Dorsolateral prefrontal cortex (tissue), 122 donors: ENCODE measurements at places on chromosomes 7 and 10. TPM values are rescaled to one million over a fixed set of nuclear protein-coding genes. Genes with fewer than 3 reads are reported as not detected.

DNA sequence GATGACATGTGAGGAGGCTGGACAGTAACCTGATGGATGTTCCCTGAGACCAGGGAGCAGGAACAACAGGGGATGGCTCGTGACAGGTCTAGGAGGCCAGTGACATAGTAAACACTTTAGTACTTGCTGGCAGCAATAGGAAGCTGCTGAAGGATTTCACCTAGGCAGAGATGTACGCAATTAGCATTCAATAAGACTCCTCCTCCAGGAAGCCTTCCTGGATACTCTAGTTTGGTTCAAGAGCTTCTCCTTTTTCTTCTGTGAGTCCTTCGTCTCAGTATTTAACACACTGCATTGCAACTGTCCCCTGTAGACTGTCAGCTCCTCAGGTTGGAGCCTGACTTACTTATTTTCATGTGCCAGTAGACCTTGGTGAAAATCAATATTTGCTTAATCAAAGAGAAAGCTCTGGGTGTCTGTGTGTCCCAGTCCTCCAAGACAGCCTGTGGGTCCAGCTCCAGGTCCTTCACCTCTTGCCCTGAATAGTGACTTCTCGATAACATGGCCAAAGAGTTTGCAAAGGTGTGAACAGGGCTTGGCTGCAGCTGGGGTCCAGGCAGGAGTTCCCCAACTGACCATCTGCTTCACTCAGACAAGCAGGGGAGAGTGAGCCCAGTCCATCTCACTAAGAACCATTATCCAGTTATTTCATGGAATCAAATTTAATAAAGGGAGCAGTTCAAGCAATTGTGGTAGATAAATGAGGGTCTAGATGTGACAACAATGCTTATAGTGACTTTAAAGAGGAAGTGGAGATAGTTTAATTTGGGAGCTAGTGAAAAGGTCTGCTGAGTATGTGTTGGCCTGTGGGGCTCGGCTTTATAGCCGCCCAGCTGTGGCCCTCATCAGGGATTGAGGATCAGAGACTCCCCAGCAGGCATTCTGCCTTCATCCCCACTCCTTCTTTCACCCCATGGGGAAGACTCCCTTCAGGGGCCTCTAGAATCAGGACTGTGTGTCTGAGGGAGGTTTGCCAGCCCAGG is 9.4 kb downstream of the TMEM273 start:
- DNase-seq = no peak

DNA sequence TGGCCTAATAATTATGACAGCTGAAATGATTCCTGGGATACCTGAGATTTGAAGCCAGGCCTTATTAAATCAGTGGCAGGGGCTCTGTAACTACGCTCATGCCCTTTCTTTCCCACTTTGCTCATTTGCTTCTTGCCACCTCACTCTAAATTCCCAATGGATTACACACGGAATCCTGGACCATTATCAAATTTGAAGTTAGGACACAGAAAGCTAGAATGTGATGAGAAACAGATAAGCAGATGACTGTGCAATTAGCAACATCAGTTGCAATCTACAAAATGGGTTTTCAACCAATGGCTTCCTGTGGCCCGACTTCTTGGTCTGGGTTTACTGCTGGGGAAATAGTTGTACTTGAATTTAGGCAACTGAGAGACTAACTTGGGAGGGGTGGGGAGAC is 374.3 kb downstream of the INHBA start:
- no peak for DNase-seq

GRCh38 chr10:34045571-34046190 is 711.2 kb upstream of the NRP1 start:
- DNase-seq = no peak

DNA sequence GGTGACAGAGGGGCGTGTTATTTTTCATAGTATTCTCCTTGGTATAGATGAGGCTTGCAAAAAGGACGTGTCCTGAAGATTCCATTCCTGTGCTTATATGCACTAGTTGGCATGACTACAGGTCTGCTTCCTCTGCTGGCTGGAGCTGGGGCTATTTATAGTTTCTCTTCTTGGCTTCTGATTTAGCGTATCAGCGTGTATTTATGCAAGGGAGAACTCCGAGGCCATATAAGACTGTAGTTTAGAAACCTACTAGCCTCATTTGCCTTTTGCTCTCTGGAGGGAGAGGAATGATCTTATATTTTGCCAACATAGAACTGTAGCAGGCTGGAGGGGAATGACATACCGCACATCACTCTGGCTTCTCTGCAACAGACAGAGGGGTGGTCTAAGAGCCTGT is 39.7 kb downstream of the CACNB2 start:
- DNase-seq = no peak

- DNase-seq = no peak
Observed at GRCh38 chr10:72242675-72243074, 26.6 kb upstream of the ASCC1 start.

- peak; percentile 23 for DNase-seq
Observed at GRCh38 chr7:30923774-30924413, 12.2 kb downstream of the AQP1 start.

- no peak for DNase-seq
Observed at GRCh38 chr7:34087892-34088891, 182.9 kb downstream of the BMPER start.

GRCh38 chr7:101243646-101244374 is 1.1 kb downstream of the FIS1 start:
- no peak for DNase-seq

GRCh38 chr7:105765846-105766245 is 110.6 kb downstream of the ATXN7L1 start:
- DNase-seq = no peak

GRCh38 chr10:114879093-114879492 is 57.5 kb downstream of the FHIP2A start:
- no peak for DNase-seq

DNA sequence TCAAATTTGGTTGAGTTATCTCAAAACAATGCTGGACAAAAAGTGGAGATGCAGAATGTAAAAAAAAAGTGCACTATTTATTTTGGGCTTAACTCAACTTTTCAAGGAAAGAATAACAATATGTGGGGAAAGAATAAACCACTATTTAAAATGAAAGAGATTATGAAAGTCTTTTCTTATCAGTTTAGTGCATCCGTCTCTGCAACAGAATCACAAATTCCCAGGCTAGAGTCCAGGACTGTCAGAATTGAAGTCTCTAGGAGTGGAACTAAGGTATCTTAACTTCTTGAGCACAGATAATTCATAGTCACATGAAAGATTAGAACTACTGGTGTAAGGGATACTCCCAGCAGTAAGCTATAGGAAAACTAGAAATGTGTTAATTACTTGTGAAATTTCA is 1200.3 kb upstream of the LRRN3 start:
- DNase-seq = no peak

DNA sequence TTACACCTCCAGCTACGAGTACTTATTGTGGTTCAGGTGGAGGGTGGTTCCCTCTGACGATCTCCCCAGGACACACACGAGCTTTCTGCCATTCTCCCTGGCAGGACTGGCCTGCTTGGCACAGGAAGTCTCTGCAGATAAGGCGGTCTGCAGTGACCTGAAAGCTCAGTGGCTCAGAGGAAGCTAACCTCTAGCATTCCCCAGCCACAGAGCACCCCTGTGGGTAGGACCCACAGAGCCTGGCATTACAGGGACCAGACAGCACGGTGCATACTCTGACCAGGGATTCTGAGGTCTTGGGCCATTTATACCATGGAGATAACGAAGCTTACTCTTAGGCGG is 1.9 kb upstream of the GPR146 start:
- DNase-seq = no peak

GRCh38 chr10:126397640-126398382 is 9.5 kb upstream of the ADAM12 start:
- DNase-seq = no peak

- no peak for DNase-seq
Observed at GRCh38 chr10:133461841-133462240, 8.1 kb downstream of the SCART1 start.

- no peak for DNase-seq
Observed at GRCh38 chr7:24851786-24852185, 94.5 kb upstream of the GSDME start.

DNA sequence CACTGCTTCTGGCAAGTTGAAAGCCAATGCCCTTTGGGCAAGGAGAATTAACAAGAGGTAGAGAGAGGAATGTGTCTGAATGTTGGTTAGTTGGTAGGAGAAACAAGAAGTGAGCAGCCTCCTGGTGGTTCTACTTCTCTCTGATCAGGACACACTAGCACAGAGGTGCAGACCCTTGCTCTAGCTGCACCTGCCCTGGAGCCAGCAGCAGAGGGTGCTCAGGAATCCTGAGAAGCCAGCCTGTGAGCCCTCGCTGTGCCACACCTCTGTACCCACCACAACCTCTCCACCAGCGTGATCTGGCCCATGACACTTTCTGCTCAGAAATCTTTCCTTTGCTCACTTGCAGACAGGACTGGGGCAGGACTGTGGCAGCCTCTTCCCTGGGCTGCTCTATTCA is 364.7 kb downstream of the RPS24 start:
- DNase-seq = no peak

GRCh38 chr10:28587970-28588290 is 55.0 kb downstream of the WAC start:
- no peak for DNase-seq

- DNase-seq = no peak
Observed at GRCh38 chr10:77408259-77408658, 229.3 kb downstream of the KCNMA1 start.

GRCh38 chr10:1413256-1413655 is 324.1 kb downstream of the ADARB2 start:
- DNase-seq = no peak

DNA sequence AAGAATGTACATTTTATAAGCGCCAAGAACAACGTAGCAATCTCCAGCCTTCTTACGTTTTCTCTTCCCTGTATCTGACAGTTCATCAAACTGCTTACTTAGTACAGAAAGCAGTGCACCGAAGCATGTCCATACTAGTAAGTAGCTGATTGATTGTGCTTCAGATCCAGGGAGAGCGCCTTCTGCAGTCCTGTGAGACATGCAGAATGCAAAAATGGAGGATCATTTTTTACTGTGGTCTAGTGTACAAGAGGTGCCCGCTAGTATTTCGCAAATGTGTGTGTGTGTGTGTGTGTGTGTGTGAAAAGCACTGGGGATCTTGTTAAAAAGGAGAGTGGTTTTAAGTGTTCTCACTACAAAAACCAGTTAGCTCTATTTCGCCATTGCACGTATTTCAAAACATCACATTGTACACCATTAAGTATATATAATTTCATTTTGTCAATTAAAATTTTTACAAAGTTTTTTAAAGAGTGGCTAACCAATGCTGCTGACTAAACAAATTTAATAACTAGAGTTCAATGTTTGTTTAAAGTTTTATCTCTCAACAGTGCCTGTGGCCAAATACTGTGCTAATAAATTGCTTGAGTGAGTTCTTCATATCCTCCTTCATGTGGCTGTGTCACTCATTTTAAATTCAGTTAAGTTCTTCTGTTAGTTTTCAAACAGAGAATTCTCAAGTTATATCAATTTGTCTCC is 99.6 kb downstream of the ZMYND11 start:
- no peak for DNase-seq

- no peak for DNase-seq
Observed at GRCh38 chr10:100303724-100304319, 17.3 kb upstream of the BLOC1S2 start.

GRCh38 chr10:47378606-47379444 is 5.3 kb downstream of the ZNF488 start:
- no peak for DNase-seq

- no peak for DNase-seq
Observed at GRCh38 chr10:81866753-81867152, 8.2 kb upstream of the NRG3 start.

DNA sequence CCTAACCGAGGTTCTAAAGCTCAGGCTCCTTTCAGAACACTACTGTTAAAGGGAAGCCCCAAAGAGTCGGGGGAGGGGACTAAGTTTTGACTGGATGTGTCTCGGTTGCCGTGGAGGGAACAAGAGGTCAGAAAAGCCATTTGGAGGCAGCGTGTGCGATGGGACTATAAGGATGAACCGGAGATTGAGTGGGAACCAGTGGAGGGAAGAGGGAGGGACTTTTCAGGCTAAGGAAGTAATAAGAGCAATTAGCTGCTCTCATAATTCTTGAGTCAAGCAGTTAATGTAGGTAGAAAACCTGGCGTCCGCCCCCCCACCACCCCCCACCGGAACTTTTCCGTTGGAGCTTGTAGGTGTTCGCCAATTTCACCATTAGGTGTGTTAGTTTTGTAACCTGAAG is 491 bp upstream of the AKAP9 start:
- DNase-seq = no peak

DNA sequence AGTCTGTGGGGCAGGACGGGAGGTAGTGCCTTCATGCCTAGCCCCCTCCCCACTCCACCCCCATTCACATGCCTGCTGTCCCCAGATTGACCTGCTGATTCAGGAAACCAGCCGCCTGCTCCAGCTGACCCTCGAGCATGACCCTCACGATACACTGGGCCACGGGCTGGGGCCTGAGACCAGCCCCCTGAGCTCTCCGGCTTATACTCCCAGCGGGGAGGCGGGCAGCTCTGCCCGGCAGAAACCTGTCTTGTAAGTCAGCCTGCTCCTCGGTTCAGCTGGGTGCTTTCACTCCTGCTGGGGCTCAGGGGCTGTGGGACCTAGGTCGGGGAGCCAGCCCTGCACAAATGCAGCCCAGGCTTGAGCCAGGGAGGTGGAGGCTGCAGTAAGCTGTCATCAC is 22.4 kb downstream of the LIMK1 start:
- DNase-seq = no peak

- no peak for DNase-seq
Observed at GRCh38 chr10:126857178-126857806, 47.9 kb upstream of the DOCK1 start.

DNA sequence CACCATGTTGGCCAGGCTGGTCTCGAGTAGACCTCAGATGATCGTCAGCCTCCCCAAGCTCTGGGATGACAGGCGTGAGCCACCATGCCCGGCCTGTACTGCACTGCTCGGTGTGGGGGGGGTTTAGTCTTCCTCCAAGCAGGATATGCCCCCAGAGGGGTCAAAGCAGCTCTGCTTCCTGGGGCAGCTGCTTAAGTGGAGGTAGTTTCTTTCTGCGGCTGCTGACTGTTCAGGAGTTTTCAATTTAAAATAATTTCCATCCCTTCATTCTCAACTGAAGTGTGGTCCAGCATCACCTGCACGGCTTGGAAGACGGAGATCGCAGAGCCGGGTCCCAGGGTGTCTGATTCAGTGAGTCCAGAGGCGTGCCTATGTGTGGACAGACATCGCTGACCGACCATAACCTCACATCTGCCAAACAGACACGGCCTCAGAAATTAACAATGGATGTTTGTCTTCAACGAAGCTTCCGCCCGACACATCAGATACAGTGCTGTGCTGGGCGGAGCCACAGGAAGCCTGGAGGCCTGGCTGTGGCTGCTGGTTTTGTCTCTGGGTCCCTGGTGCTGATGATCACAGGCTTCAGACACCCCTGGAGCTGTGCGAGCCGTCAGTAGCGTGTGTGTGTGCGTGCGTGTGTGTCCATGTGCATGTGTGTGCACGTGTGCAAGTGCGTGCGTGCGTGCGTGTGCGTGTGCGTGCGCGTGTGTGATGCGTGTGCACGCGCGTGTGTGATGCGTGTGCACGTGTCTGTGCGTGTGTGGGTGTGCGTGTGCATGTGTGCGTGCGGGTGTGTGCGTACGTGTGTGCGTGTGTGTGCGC is 226.5 kb upstream of the PITRM1 start:
- peak; percentile 63 for DNase-seq

GRCh38 chr7:151131592-151132293 is 35.8 kb downstream of the GBX1 start:
- DNase-seq = peak; percentile 83

CYP2C8 gene
- total RNA-seq = 8.2 TPM

PRF1 gene
- not detected for total RNA-seq

MRPS24 gene
- 69.0 TPM for total RNA-seq

CTNNA3 gene
- total RNA-seq = 129 TPM

AFAP1L2 gene
- total RNA-seq = 27.2 TPM

ZNF467 gene
- total RNA-seq = 3.5 TPM

MMP21 gene
- total RNA-seq = 0.35 TPM

FAM20C gene
- 53.5 TPM for total RNA-seq

THSD7A gene
- 15.2 TPM for total RNA-seq

AKR1C4 gene
- not detected for total RNA-seq

IFIT1B gene
- total RNA-seq = not detected

TUBAL3 gene
- 0.33 TPM for total RNA-seq
